HT-29 (cell line): ENCODE measurements at places on chromosomes 6 and 20.

DNA sequence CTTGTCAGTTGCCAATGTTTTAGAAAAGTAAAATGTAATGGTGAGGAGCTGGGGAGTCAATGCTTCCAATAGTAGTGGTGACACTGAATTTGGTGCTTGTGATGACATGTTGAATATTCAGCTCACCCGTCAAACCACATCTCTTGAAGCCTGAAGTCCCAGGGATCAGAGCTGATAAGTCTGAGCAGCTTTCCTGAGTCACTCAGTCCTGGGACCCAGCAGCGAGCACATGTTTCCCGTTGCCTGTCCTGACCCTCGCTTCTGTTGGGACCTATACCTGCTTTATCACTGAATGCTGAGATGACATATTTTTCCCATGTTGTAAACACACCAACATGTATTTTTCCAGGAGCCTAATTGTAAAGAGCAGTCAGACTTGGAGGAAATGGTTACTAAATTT is 693.6 kb downstream of the QKI start:
- no peak for DNase-seq

- no peak for DNase-seq
These were observed 368.8 kb upstream of the SASH1 start for GRCh38 chr6:147973806-147974205.

- DNase-seq: peak; percentile 78
These were observed 312.5 kb downstream of the EYA4 start for GRCh38 chr6:133553652-133554051.

- no peak for DNase-seq
These were observed 332.0 kb downstream of the NRN1 start for GRCh38 chr6:5674721-5675120.

DNA sequence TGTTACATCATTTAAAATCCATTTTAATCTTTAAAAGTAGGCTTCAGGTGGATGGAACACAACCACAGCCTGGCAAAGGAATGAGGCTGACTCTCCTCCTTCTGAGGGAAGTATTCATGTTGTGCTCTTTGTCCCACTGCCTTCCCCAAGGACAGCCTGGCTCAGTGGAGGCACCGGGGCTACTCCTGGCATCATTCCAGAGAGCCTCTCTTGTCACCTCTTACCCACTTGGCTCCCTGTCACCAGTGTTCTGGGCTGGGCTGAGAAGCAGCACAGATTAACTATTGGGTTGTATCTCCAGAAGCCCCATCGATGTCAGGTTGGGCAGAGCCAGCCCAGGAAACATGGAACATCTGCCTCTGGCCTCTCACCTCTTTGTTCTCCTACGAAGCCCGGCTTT is 10.7 kb upstream of the TP53INP2 start:
- no peak for DNase-seq

GRCh38 chr20:31560094-31560745 is 44.9 kb upstream of the ID1 start:
- peak; percentile 84 for DNase-seq

- no peak for DNase-seq
These were observed 52.2 kb upstream of the TTPAL start for GRCh38 chr20:44423480-44423879.

DNA sequence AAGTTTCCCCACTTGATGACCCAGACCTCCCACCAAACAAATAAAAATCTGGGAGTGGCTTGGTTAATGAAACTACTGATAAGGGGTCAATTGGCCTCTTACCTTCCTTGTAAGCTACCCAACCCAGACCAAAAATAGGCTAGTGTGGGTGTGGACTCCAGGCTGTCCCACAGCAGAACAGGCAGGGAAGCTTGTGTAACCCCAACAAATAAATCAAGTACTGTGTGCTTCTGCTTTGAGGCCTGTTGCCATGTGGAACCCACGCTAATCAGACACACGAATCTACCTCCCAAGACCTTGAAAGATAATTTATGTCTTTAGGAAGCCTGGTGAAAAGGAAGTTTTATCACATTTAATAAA is 33.7 kb upstream of the PAQR8 start:
- no peak for DNase-seq

DNA sequence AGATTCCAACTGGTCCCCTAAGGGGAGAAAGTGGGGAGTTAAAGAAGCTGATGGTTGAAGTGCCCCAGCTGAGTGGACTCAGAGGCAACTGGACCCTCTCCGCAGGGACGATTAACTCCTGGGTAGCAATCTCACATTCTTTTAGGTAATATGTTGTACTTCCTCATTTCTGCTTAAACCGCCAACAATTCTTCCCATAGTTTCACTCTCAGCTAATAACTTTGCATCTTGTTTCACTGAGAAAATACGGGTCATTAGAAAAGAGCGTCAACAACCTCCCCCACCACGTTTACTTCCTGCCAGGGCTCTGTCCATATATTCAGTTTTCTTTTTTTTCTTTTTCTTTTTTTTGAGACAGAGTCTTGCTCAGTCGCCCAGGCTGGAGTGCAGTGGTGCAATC is 39.5 kb upstream of the CHD6 start:
- DNase-seq: no peak

GRCh38 chr6:46023216-46023915 is 7.7 kb upstream of the CLIC5 start:
- no peak for DNase-seq

DNA sequence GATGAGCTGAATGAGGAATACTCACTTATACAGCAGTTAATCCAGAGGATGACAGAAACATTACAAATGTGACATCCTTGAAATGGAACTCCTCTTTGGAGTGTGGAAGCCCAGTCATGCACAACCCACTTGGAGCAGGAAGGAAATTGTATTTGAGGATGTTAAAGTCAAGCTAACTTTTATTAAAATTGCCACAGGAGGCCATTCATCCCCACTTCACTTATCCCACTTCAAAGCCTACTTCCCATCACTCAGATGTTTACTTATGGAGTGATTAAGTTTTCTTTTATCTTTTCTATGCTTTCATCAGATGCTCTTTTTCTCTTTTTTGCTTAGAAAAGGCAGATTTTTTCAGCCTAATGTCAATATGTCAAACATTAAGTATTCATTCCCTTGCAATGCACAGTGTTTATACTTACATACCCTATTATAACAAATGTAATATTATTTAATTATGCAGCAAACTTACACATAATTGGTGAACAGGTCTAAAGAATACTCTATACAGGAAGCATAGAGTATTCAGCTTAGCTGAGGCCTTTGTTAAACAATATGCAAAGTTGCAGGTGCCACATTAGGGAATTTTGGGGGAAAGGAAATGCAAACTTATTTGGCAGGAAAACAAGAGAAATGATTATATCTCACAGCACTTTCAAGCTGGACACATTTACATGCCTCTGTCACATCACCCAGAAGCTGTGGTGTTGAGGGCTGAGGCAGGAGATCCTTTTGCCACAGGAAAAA is 148.9 kb downstream of the KHDC1L start:
- DNase-seq: no peak

DNA sequence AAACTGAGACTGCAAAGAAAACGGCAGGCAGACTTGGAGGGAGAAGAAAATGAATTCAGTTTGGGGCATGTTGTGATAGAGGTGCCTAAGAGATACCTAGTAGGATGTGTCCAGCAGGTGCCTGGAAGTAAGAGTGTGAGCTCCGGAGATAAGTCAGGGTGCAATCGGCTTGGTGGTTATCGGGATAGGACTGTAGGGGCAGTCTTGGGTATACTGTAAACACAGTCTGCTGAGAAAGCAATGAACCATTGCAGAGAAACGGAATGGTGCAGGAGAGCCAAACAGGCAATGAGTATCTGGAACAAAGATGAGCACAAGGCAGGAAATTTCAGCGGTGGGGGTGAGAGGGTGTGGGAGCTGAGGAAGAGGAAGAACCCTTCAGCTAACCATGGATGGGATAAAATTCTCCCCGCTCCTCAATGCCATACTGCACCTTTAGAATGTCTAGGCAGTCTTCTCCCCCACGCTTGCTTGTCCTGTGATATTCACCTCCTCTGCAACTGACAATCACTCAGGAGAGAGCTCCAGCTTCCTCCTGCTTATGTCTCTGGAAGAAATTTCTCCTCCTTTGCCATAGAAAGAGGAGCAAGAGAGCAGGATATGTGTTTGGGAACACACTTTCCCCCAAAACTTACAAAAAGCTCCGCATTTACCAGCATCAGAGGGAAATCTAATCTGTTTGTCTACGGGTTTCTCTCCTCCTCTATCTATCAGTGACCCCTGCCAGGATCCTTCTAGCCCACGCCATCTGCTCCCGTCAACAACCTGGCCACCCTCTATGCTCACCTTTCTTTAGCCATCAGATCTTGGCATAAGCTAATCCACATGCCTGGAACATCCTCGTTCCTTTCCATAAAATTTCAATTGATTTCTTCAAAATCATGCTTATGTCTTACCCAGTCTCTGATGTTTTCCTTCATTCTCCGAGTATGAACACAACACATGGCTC is 381.7 kb upstream of the JARID2 start:
- no peak for DNase-seq

DNA sequence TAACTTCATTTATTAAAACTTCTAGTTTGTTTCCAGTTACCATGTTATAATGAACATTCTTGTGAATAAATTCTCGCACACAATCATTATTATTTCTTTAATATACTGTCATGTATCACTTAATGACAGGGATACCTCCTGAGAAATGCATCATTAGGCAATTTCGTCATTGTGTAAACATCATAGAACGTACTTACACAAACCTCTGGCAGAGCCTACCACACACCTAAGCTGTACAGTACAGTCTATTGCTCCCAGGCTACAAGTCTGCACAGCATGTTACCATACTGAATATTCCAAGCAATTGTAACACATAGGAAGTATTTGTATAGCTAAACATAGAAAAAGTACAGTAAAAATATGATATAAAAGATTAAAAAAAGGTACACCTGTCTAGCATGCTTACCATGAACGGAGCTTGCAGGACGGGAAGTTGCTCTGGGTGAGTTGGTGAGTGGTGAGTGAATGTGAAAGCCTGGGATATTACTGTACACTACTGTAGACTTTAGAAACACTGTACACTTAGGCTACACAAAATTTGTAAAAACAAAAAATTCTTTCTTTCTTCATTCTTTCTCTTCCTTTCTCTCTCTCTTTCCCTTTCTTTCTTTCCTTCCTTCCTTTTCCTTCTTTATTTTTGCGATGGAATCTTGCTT is 268.2 kb upstream of the SOX4 start:
- DNase-seq: peak; percentile 33

- DNase-seq: no peak
These were observed 511 bp upstream of the SLC35B2 start for GRCh38 chr6:44257753-44258324.

DNA sequence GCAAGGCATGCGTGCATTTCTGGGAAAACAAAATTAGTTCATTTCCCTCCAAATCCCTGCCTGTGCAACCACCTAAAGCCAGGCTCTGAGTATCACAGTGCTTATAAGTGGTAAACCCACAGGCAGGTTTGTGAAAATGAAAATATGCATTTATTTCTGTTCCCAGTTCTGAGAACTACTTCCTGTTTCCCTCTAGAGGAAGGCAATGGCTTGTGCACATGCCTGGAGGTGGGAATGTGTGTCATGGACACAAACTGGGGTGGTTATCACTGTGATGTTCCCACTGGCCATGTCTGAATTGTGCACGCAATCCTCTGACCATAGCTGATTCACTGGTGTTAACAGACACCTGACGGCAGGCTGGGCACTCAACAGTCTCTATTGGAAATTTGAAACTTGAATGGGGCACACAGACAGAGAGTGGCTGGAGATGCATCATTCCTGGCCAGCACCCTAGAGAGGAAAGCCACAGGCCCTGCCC is 26.3 kb downstream of the FAM110A start:
- no peak for DNase-seq
